ENCODE measurements at places on chromosomes 16 and 17.

DNA sequence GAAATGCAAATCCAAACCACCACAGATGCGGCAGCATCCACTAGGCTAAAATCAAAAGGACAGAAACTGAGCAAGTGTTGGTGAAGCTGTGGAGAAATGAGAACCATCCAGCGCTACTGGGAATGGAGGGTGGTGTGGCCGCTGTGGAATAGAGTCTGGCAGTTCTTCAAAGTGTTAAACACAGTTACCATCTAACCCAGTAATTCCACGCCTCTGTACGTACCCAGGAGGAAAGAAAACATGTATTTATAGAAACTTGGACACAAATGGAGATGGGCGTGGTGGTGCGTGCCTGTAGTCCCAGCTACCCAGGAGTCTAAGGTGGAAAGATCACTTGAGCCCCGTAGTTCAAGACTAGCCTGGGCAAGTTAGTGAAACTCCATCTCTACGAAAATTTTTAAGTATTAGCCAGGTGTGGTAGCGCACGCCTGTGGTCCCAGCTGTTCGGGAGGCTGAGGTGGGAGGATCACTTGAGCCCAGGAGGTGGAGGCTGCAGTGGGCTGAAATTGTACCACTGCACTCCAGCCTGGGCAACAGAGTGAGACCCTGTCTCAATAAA is 11.6 kb downstream of the SLC25A10 start:
- no peak for DNase-seq

DNA sequence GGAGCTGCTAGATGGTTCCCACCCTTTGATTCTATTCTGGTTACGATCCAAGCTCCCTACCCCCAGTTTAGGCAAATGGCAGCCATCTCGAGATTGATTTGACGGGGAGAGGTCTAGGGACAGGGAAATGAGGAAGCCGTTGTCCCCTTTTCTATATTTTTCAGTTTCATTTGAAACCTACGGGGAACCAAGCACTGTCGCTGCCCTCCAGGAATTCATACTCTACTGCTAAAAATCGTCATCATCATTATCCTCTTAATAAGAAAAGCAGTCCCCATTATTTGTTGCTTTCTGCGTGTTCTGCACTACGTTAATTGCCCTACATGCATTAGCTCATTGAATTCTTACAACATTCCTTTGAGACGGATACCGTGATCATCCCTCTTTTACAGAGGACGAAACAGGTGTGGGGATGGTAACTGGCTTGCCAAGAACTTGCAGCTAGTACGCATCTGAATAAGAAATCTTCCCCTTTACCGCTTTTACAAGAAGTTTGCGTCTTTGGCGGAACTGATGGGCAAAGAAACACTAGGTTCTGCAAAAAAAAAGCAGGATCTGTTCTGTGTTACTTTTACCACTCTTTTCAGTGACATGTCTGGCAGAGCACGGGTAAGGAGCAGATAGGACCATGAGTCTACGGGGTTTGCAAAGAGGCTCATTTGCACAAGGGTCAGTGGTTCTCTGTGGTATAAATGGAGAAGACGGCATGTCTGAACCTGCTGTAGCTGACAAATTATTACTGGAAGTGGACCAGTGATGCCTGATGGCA is 1.1 kb downstream of the CCP110 start:
- no peak for DNase-seq

GRCh38 chr16:84020353-84020752 is 22.2 kb downstream of the SLC38A8 start:
- DNase-seq = no peak

- no peak for DNase-seq
Observed at GRCh38 chr17:33369149-33369548, 76.1 kb upstream of the ASIC2 start.

- DNase-seq = no peak
Observed at GRCh38 chr16:13835935-13836730, 83.8 kb upstream of the ERCC4 start.

DNA sequence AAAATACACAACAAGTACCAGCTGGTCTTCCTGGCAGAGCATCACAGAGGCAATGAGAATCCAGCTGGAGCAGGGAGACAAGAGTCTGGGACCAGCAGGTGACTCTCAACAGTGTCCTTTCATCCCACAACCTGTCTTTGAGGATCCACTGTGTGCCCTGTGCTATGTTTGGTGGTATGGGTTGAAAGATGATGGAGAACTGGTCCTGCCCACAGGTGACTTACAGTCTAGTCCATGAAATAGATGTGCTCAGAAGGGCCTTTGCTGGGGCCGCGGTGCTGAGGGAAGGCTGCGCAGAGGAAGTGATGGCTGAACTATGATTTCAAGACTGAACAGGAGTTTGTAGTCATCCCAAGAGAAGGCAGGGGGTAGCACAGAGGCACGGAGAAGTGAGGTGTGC is 17.9 kb downstream of the WNT3 start:
- DNase-seq = no peak

GRCh38 chr17:66541461-66542128 is 239.2 kb downstream of the PRKCA start:
- no peak for DNase-seq

GRCh38 chr17:68580236-68580770 is 20.9 kb downstream of the FAM20A start:
- no peak for DNase-seq

DNA sequence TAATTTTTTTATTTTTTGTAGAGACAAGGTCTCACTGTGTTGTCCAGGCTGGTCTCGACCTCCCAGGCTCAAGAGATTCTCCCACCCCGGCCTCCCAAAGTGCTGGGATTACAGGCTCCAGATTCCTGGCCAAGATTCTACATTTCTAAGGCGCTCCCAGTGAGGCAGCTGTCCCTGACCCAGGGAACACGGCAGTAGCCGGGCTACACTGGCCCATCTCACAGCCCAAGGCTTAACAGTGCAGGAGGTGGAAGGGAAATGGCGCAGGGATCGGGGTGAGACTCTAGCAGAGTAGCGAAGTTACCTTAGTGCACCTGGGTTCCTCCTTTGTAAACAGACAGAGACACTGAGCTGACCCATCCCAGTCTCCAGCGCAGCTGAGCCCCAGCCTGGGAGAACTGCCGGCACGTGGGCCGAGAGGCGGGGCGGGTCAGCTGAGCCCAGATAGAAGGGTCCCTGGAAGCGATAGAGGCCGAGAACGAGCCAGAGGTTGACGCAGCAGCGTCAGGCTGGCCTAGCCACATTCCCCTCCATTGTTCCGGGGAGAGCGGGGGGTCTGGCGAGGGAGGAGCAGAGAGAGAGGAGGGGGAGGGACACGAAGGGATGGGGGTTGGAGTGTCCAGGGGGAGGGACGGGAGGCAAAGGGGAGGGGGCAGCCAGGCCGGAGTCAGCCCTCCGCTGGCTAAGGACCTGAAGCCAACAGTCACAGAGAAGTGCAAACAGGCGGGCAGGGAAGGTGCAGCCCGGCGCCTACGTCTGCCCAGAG is 2.5 kb downstream of the CARHSP1 start:
- no peak for DNase-seq
